ENCODE measurements at places on chromosomes 4 and X.

DNA sequence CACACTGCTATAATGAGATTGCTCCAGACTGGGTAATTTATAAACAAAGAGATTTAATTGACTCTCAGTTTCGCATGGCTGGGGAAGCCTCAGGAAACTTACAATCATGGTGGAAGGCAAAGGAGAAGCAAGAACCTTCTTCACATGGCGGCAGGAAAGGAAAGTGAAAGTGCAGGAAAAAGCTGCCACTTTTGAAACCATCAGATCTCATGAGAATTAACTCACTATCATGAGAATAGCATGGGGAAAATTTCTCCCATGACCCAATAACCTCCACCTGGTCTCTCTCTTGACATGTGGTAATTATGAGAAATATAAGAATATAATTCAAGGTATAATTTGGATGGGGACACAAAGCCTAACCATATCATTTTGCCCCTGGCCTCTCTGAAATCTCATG, 884.2 kb downstream of the GLUD2 start:
- DNase-seq = no peak

DNA sequence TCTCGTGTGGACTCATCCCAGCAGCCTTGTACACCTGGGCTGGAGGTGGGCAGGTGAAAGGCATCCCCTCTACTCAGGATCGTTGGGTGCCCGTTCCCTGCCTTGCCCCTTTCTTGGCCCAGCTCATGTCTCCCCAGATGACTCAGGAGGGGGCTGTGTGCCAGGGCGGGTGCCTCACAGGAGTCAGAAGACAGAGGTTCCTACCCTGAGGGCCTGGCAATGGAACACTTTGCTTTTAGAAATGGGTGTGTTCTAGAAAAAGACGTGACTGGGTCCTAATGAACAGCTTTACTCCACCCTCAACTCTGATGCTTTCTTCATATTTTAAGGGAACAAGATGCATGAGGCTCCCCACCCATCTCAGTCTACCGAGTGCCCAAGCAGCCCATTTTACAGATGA, 22.5 kb upstream of the TRIM2 start:
- no peak for DNase-seq

DNA sequence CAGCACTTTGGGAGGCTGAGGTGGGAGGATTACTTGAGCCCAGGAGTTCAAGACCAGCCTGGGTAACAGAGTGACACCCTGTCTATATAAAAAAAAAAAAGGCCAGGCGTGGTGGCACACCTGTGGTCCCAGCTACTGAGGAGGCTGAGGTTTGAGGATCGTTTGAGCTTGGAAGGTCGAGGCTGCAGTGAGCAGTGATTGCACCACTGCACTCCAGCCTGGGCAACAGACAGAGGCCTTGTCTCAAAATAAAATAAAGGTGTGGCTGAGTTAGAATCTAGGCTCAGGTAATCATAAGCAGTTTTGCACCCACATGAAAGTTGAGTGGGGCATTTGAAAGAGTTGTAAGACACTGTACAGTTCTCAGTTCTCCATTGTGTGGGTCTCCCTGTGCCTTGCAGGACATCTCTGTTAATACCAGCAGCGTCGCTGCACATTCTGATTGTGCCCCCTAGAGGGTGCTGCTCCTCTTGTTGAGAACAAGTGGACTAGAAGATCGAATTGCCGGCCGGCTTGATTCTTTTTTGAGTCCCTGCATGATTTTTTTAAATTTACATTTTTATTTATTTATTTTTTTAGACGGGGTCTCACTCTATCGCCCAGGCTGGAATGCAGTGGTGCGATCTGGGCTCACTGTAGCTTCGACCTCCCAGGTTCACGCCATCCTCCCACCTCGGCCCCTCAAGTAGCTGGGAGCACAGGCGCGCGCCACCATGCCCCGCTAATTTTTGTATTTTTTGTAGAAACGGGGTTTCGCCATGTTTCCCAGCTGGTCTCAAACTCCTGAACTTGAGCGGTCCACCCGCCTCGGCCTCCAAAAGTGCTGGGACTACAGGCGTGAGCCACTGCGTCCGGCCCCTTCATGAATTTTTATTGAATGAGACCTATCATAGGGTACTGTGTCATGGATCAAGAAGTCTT, 73.6 kb upstream of the RBMX start:
- peak; percentile 21 for DNase-seq

DNA sequence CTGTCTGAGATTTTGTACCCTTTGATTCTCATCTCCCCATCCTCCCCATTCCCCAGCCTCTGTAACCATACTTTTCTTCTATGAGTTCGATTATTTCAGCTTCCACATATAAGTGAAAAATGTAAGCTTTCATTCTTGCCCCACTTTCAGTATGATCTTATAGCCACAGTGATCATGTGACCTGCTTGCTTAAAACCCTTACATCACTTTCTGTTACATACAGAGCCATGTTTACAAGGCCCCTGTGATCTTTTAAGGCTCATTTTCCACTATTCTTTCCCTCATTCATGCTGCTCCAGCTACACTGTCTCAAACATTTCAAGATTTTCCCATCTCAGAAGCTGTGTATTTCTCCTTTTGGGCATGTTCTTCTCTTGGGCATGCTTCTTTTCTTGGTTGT, 147.7 kb downstream of the DCK start:
- DNase-seq = no peak

DNA sequence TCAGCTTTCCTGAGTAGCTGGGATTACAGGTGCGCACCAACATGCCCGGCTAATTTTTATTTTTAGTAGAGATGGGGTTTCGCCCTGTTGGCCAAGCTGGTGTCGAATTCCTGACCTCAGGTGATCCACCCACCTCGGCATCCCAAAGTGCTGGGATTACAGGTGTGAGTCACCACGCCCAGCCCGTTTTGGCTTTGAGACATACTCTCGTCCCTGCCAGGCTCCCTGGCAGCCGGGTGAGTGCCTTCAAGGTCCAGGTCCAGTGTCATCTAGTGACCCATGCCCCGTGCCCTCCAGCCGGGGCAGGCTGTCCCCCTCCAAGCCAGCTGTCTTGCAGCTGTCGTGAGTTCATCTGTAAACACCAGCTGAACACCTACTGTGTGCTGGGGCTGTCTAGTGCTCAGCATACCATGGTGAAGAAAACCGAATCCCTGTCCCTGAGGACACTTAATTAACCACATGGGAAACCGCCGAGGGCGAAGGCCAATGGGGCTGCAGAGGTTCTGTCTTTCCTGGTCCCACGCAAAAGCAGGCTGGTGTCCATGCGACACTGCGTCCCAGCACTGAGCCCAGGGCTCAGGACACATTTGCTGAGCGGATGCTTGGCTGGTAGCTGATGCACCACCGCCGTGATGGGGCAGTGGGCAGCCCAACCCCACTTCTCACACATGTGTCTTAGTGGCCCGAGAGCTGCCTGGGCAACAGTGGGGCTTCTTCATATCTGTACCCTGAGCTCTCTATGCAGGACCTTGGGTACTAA, 21.9 kb downstream of the NSG1 start:
- DNase-seq = no peak

- no peak for DNase-seq
Measured at GRCh38 chrX:133546441-133546840, 131.2 kb upstream of the GPC4 start.

DNA sequence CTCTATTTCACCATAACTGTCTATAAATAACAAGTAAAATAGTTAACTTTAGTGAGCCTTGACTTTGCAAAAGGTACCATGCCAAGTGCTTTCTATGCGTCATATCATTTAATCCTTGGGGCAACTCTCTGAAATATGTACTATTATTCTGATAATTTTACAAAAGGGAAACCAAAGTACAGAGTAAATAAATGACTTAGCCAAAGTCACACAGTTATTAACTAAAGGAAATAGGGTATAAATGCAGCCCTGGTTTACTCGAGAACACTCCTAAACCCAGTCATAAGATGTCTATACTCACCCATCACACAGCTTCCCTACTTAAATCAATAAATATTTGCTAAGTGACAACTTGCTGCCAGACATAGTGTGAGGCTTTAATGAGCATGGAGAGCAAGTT, 14.4 kb downstream of the KCTD8 start:
- DNase-seq = no peak

- DNase-seq = no peak
Measured at GRCh38 chr4:42671431-42672194, 14.7 kb upstream of the ATP8A1 start.

DNA sequence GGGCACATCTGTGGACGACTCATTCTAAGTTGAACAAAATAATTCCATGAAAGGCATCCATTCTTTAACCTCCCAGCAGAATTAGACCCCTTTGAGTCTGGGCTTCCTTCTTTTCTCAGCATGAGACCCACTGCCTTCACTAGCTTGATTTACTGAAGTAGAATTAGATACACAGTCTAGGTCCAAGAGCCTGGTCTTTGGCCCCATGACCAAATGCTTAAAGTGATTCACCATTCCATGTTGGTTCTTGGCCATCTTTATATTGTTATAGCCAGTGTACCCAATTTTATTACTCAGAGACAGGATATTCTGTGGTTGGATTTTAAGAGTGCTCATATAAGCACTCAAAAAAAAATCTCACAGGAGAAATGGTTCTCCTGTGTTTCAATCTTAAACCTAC, 155.3 kb upstream of the GPC4 start:
- no peak for DNase-seq

GRCh38 chr4:78588894-78589545, 37.5 kb downstream of the ANXA3 start:
- no peak for DNase-seq

- no peak for DNase-seq
Measured at GRCh38 chr4:73098713-73099112, 29.2 kb upstream of the COX18 start.

- no peak for DNase-seq
Measured at GRCh38 chr4:81631958-81632441, 160.3 kb upstream of the RASGEF1B start.

DNA sequence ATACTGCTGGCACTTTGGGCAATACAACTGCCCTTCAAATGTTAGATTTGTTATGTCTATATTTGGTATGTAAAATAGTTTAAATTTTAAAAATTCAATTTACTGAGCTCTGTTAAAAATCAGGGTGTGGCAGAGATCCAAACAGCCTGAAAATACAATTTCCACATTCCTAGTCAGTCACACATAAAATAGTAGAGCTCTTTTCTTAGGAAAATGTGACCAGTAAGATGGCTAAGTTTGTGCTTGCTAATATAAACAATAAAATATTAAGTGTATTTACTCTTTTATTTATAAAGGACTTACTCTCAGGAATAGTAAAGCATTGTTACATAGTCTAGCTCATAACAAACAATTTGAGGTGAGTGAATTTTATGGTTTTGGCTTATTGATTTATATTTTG, 200.2 kb downstream of the DKK2 start:
- DNase-seq = no peak

DNA sequence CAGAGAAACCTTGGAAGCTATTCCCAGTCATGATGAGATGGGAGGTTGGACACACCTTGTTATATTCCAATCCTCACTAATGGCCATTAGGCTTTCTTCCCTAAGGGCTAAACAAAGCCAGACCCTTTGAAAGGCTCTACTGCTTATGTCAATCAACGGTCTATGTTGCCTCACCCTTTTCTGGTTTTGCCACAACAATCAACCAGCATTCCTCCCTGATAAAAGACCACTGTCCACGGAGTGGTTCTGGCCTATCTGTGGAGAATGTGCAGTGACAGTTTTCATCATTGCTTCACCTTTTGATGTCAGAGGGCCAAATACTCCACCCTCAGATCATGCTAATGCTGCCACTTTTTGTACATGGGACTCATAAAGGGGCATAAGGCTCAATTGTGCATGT, 913.4 kb downstream of the RPA4 start:
- DNase-seq = no peak

DNA sequence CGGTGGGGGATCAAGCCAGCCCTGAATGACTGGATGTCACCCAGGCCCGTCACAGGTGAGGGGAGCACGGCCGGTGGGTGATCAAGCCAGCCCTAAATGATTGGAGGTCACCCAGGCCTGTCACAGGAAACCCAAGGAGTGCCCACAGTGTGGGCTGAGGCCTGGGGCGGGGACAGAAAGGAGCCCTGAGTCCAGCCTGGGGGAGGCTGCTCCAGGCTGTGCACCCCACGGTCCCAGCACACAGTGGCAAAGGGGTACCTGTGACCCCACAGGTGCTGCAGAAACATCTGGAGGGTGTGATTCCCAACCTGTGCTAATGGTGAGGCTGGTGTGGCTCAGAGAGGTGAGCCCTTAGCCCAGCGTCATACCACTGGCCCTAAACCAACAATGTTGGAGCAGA, 6.2 kb upstream of the CPLX1 start:
- DNase-seq = no peak

- no peak for DNase-seq
Measured at GRCh38 chrX:104117759-104118158, 5.4 kb downstream of the ZCCHC18 start.

- DNase-seq = no peak
Measured at GRCh38 chr4:112274959-112275358, 10.7 kb downstream of the TIFA start.

DNA sequence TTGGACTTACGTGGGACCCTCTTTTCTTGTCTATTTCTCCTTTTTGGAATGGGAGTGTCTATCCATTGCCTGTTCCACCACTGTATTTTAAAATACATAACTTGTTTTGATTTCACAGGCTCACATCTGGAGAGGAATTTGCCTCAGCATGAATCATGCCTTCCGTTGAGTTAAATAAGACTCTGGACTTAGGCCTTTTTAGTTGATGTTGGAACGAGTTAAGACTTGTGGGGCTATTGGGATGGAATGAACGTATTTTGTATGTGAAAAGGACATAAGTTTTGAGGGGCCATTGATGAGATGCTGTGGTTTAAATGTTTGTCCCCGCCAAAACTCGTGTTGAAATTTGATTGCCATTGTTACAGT, 66.2 kb downstream of the BEX3 start:
- no peak for DNase-seq

DNA sequence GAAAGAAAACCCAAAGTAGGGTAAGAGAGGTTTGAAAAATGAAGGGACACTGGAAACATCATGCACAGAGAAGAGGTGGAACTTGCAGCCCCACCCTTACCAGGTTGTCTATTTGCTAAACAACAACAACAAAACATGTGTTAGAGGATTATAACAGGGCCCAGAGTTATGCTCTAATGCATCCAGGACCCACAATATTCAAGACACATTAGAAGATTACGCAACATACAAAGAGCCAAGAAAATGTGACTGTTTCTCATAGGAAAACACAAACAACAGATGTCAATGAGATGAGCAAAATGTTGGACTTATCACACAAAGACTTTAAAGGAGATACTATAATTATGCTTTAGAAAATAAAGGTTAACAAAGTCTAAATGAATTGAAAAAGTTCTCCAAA, 128.5 kb downstream of the LRBA start:
- no peak for DNase-seq

GRCh38 chr4:73815145-73815544, 21.3 kb upstream of the CXCL6 start:
- no peak for DNase-seq

GRCh38 chr4:88706574-88706973, 8.9 kb upstream of the NAP1L5 start:
- peak; percentile 40 for DNase-seq

GRCh38 chr4:42398171-42398870, 1.0 kb downstream of the SHISA3 start:
- DNase-seq = no peak

GRCh38 chr4:23788460-23788859, 101.4 kb downstream of the PPARGC1A start:
- no peak for DNase-seq

Measured in nucleus accumbens (tissue), 56 donors.